ENCODE measurements at places on chromosomes 16 and 17.

DNA sequence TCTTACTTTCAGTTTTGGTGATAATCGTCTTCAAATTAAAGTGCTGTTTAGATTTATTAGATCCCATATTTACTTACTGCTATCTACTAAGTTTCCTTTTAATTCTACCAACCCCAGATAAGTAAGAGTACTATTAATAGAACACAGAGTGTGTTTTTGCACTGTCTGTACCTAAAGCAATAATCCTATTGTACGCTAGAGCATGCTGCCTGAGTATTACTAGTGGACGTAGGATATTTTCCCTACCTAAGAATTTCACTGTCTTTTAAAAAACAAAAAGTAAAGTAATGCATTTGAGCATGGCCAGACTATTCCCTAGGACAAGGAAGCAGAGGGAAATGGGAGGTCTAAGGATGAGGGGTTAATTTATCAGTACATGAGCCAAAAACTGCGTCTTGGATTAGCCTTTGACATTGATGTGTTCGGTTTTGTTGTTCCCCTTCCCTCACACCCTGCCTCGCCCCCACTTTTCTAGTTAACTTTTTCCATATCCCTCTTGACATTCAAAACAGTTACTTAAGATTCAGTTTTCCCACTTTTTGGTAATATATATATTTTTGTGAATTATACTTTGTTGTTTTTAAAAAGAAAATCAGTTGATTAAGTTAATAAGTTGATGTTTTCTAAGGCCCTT lies 56.8 kb downstream of the HLF start:
- no peak for DNase-seq
- no peaks in the 10 kb centered on the region for H3K4me1 ChIP-seq
- no peak overlapping the region for H3K27ac ChIP-seq
- H3K4me3 ChIP-seq, result peak overlapping the region; percentile 4
- no peaks in the 10 kb centered on the region for H3K27me3 ChIP-seq
- H3K36me3 ChIP-seq, result peaks cover 22% of the 10 kb centered on the region

- H3K4me3 ChIP-seq, result no peak overlapping the region
- H3K4me1 ChIP-seq, result no peaks in the 10 kb centered on the region
- DNase-seq, result no peak
Observed at GRCh38 chr17:69555056-69555455, 140.6 kb downstream of the MAP2K6 start.

DNA sequence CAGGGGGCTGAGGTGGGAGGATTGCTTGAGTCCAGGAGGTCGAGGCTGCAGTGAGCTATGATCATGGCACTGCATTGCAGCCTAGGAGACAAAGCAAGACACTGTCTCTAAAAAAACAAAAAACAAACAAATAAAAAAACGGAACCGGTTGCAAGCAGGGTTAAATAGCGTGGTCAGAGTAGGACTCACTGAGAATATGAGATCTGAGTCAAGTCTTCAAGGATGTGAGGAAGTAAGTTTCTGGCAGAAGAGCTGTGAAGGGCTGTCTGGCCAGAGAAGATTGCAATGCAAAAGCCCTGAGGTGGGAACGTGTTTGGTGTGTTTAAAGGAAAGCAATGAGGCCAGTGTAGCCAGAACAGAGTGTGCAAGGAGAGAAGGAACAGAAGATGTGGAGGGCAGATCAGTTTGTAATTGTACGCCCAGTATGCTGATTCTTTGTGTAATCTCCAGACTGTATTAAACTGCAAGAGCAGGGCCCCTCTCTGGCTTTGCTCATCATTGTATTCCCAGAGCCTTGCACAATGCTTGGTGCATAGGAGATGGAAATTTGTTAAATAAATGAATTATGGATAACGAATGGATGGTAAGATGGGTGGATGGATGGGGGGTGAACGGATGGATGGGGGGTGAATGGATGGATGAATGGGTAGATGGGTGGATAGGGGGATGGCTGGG lies 6.3 kb downstream of the G6PC1 start:
- no peak overlapping the region for H3K4me3 ChIP-seq
- H3K36me3 ChIP-seq, result no peaks in the 10 kb centered on the region

DNA sequence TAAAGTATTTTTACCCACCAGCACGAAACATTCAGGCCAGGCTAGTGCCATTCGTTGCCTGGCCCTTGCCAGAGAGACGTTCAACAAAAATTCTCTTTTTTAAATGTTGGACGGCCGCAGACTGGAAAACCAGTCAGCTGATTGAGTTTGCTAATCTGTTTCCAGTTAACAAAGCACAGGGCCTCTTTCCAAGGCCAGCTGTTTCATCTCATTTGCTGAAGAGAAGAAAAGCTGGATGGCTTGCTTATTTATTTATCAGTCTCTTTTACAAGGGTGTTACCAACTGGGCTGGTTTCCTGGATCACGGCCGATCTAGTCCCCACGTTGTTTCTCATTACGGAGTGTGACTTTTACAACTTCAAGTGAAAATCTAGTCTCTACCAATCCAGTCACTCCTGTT lies 418.7 kb upstream of the DYNLRB2 start:
- no peak overlapping the region for H3K27ac ChIP-seq
- no peaks in the 10 kb centered on the region for H3K27me3 ChIP-seq
- H3K36me3 ChIP-seq, result no peaks in the 10 kb centered on the region
- no peak overlapping the region for H3K4me3 ChIP-seq
- DNase-seq, result no peak

- peak overlapping the region; percentile 72 for H3K4me3 ChIP-seq
- H3K27me3 ChIP-seq, result no peaks in the 10 kb centered on the region
- H3K4me1 ChIP-seq, result peaks cover 65% of the 10 kb centered on the region
- peaks cover 51% of the 10 kb centered on the region for H3K36me3 ChIP-seq
Observed at GRCh38 chr17:7577327-7578199, 1.9 kb upstream of the CD68 start.

DNA sequence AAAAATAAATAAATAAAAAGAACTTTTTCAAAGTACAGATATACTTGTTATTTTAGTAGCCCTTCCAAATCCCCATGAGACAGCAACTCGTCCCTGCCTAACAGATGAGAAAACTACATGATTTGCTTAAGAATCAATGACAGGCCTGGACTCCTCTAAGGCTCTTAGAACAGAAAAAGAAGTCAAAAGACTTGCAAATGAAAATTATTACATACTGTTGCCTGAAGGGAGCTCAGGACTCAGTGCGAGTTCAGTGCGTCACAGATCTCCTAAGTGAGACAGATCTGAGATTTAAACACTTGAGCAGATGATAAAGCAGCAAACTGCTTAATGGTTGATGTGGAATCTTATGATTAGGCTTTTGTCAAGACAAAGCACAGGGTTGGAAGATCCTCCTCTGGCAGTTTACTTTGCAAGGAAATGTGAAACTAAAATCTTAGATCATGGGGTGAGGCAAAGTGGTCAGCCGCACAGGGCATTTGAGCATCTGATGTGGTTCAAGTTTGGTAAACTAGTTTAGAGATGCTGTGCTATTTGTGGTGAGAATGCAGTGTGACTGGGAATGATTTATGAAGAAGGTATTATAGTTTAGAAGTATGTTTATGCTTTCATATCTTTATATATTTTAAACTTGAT lies 138.1 kb downstream of the TRIM37 start:
- no peak overlapping the region for H3K4me3 ChIP-seq
- H3K4me1 ChIP-seq, result peaks cover 4% of the 10 kb centered on the region
- DNase-seq, result no peak
- no peaks in the 10 kb centered on the region for H3K27me3 ChIP-seq
- no peak overlapping the region for H3K27ac ChIP-seq
- no peaks in the 10 kb centered on the region for H3K36me3 ChIP-seq

DNA sequence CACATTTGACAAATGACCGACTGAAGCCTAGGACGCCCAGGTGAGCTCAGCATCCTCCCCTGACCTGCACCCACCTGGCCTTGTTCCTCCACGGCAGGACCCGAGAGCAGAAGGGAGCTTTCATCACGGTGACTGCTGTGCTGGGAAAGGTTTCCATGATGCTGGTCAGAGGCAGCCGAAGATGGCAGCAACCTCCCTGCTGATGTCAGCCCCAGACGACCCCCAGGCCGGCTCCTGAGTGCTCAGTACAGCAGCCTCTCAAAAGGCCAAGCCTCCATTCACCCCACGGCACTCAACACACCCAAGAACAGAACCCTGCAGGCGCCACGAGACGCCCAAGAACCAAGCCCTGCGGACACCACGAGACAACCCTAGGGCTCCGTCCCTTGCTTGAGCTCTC lies 119.8 kb downstream of the ANKRD11 start:
- peaks cover 42% of the 10 kb centered on the region for H3K4me1 ChIP-seq
- DNase-seq, result no peak
- no peak overlapping the region for H3K27ac ChIP-seq
- H3K27me3 ChIP-seq, result no peaks in the 10 kb centered on the region
- H3K36me3 ChIP-seq, result peaks cover 5% of the 10 kb centered on the region

DNA sequence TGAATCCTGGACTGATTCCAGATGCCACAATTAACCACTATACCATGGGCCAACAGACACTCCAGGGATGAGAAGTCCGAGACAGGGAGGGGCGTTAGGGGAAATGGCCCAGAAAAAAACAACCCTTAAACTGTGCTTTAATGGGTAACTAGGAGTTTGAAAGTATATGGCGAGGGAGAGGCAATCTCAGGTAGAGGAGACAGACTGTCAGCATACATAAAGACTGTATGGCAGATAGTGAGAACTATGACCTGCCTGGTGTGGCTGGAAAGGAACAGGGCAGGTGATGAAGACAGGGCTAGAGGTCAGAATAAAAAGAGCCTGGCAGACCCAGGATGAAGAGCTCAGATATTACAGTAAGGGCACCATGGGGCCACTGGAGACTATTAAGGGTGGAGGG lies 8.1 kb downstream of the ZZEF1 start:
- no peaks in the 10 kb centered on the region for H3K27me3 ChIP-seq
- no peak overlapping the region for H3K4me3 ChIP-seq
- DNase-seq, result no peak
- H3K27ac ChIP-seq, result no peak overlapping the region

- peak; percentile 96 for DNase-seq
- no peaks in the 10 kb centered on the region for H3K27me3 ChIP-seq
- no peaks in the 10 kb centered on the region for H3K36me3 ChIP-seq
Observed at GRCh38 chr17:40314584-40314956, 5.6 kb downstream of the RARA start.

DNA sequence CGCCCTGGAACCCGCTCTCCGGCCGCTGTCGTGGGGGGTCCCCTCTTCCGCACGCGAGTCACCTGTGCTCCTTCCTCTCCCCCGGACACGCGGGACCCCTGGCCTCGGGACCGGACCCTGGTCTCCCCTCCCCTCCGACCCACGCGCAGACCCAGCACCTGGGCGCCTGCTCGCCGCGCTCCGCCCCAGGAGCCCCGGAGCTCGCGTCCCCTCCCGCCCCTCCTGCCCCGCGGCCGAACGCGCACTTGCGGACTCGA lies 762 bp downstream of the RAB40B start:
- no peaks in the 10 kb centered on the region for H3K36me3 ChIP-seq
- peak overlapping the region; percentile 67 for H3K4me3 ChIP-seq
- DNase-seq, result no peak
- no peak overlapping the region for H3K27ac ChIP-seq

DNA sequence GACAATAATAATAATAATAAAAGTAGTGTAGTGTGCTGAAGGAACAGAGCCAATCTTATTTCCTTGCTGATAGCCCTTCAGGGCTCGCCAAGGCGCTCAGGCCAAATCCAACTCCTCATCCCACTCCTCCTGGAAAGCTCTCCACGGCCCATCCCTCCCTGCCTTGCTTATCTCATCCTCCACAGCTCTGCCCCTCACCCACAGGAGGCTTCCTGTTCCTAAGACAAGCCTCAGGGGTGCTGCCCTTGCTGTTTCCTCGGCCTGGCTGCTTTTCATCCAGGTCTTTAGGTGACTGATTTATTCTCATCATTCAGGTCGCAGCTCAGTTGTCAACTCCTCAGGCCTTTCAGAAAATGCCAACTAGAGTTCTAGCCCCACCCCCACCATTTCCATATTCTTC lies 11.2 kb downstream of the GTF3C1 start:
- no peak overlapping the region for H3K27ac ChIP-seq
- H3K4me3 ChIP-seq, result no peak overlapping the region
- no peaks in the 10 kb centered on the region for H3K4me1 ChIP-seq
- peaks cover 97% of the 10 kb centered on the region for H3K36me3 ChIP-seq
- no peak for DNase-seq
- no peaks in the 10 kb centered on the region for H3K27me3 ChIP-seq

GRCh38 chr17:17391668-17392370 lies 85.0 kb upstream of the MED9 start:
- H3K4me1 ChIP-seq, result no peaks in the 10 kb centered on the region
- DNase-seq, result no peak
- no peak overlapping the region for H3K4me3 ChIP-seq
- no peak overlapping the region for H3K27ac ChIP-seq
- H3K27me3 ChIP-seq, result no peaks in the 10 kb centered on the region
- H3K36me3 ChIP-seq, result no peaks in the 10 kb centered on the region

GRCh38 chr16:65916995-65917394 lies 449.5 kb upstream of the CDH5 start:
- DNase-seq, result no peak
- H3K4me1 ChIP-seq, result no peaks in the 10 kb centered on the region
- no peaks in the 10 kb centered on the region for H3K36me3 ChIP-seq
- no peaks in the 10 kb centered on the region for H3K27me3 ChIP-seq

GRCh38 chr17:54455251-54455868 lies 445.3 kb upstream of the TOM1L1 start:
- H3K27me3 ChIP-seq, result no peaks in the 10 kb centered on the region
- H3K4me3 ChIP-seq, result no peak overlapping the region
- no peak for DNase-seq

GRCh38 chr16:1428511-1428910 lies 2.4 kb upstream of the PERCC1 start:
- H3K4me3 ChIP-seq, result no peak overlapping the region
- H3K27ac ChIP-seq, result no peak overlapping the region
- peak; percentile 67 for DNase-seq
- H3K36me3 ChIP-seq, result no peaks in the 10 kb centered on the region

- H3K27me3 ChIP-seq, result no peaks in the 10 kb centered on the region
- H3K4me1 ChIP-seq, result peaks cover 88% of the 10 kb centered on the region
- DNase-seq, result peak; percentile 82
- H3K27ac ChIP-seq, result peak overlapping the region; percentile 81
Observed at GRCh38 chr17:77385750-77386501, 245.2 kb downstream of the SEC14L1 start.

DNA sequence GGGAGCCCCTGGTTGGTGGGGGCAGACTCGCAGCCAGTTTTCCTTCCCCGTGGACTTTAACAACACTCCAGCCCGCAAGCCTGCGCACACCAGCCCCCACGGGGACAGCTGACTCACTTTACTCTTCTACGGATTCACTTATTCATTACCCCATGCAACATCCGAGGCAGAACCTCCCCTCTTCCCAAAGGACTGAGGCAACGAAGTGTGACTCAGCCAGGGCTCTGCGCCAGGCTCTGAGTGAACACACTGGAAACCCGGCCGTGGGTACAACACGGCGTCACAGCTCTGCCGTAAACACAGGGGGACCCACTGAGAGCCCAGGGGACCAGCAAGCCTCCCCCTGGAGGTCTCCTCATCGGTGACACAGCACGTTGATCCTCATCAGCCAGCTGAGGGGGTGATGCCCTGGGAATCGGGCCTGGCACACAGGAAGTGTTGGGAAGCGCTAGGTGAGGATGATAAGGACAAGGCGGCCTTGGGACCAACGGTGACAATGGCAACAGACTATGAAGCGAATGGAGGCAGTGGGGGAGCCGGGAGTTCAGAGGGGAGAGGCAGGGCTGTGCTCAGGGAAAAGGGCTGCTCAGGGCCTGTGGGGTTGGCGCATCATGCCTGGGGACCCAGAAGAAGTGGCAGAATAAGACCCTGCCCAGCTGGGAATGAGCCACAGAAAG lies 14.6 kb downstream of the COTL1 start:
- no peaks in the 10 kb centered on the region for H3K36me3 ChIP-seq
- peak; percentile 85 for DNase-seq
- peaks cover 35% of the 10 kb centered on the region for H3K4me1 ChIP-seq
- H3K4me3 ChIP-seq, result no peak overlapping the region
- peak overlapping the region; percentile 71 for H3K27ac ChIP-seq
- no peaks in the 10 kb centered on the region for H3K27me3 ChIP-seq
